Endothelial cell of umbilical vein (primary cell): ENCODE measurements at places on chromosomes 1 and 21. TPM values are rescaled to one million over a fixed set of nuclear protein-coding genes. Genes with fewer than 3 reads are reported as not detected.

- no peak for DNase-seq
Measured at GRCh38 chr1:46086576-46086975, 45.9 kb downstream of the PIK3R3 start.

DNA sequence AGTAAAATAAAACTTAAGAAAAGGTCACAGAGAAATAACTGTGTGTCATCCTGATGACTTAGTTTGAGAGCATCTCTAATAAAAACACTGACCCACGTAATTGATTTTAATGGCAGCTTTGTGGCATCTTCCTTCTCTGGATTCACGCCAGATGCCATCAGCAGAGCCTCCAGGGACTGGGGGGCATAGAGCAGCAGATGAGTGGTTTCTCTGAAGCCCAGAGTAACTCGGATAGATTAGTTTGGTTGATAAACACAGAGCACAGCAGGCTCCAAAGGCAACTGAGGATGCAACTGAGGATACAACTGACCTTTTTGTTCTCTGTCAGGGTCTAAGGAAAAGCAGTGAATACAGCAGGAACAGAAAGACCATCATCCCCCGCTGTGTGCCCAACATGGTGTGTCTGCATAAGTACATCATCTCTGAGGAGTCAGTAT is 180.8 kb downstream of the RPS6KC1 start:
- DNase-seq: no peak

DNA sequence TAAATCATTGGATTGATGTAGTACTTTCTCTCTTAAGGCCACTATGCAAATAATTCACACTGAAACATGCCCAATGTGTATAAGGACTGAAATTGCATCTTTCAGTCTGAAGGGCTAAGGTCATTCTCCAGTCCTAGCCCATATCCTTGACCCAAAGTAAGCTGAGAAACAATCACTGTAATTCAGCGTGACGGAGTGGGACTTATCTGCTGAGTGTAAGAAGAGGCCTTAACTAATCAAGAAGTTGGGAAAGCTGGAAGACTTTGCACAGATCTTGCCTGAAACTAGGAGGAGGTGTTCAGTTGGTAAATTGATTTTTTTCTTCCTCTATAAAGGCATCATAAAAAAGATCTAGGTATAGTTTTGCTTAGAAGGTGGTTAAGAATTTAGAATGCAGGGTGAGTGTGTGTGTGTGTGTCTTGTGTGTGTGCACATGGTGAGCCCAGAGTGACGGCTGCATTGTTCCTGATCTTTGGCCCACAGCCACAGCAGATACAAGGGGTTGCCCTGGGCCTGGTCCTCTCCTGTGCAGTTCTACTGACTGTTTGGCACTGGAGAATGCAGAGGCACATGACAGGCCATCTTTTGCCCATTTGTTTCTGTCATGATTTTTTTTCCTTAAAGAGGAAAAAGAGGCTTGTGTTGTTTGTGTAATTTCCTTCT is 13.3 kb upstream of the PPP2R5A start:
- DNase-seq: no peak

DNA sequence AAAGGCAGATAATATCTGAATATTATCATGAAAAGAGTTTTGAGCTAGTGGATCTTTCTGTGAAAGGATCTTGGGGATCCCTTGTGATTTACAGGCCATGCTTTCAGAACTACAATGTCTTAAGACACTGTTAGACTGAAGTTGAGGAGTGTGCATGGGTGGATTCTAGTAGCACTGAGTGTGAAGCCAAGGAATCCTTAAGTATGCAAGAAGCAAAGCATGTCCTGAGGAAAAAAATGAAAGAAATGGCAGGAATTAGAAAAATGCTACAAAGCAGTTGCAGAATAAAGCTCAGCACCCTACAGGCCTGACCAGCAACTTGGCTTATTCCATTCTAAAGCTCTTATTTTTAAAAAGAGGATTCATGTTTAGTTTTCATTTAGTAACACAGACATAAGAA is 11.9 kb downstream of the STX6 start:
- no peak for DNase-seq

DNA sequence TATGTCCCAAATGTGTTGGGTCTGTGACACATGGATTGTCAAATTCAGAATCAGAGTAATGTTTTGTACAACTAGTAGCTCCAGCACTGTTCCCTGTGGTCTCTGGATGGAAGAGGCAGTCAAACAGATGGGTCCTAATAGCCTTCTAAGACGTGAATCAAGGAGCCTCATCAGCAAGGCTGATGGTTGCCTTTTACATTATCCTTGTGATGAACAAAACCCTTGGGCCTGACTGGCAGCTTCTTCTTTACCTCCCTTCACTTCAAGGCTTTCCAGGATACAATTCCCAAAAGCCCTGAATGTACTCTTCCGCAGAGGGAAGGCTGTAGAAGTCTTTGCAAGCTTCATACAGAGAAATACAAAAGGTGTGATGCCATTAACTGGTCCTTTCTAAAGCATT is 633.3 kb downstream of the USP25 start:
- DNase-seq: no peak

The LRIF1 gene
- 12.9 and 13.0 TPM in 2 replicates for total RNA-seq
